Placental epithelial cell (primary cell): ENCODE measurements at places on chromosomes 16 and 17. TPM values are rescaled to one million over a fixed set of nuclear protein-coding genes. Genes with fewer than 3 reads are reported as not detected.

Gene C17orf107
- total RNA-seq, result 32.5 and 48.7 TPM in 2 replicates

Gene CHD3
- total RNA-seq, result 119 and 236 TPM in 2 replicates

Gene KRTAP29-1
- total RNA-seq, result not detected in 2 replicates

Gene RNF112
- 0.39 and 0.43 TPM in 2 replicates for total RNA-seq

Gene HBQ1
- total RNA-seq, result not detected in 2 replicates

Gene GHDC
- 9.7 and 11.0 TPM in 2 replicates for total RNA-seq

Gene HOXB9
- total RNA-seq, result not detected in 2 replicates

Gene CPHXL2
- total RNA-seq, result not detected in 2 replicates

Gene RGS9
- total RNA-seq, result 2.1 and 2.4 TPM in 2 replicates

Gene PYY
- not detected in 2 replicates for total RNA-seq

Gene DNAH9
- total RNA-seq, result not detected in 2 replicates

Gene EPN2
- 39.0 and 60.1 TPM in 2 replicates for total RNA-seq

Gene CDH15
- not detected in 2 replicates for total RNA-seq
